NCI-H1105 (cell line): ENCODE measurements at places on chromosomes 13 and 19.
A peak's percentile ranks its signal among the peaks of the same experiment; 100 is the strongest.

DNA sequence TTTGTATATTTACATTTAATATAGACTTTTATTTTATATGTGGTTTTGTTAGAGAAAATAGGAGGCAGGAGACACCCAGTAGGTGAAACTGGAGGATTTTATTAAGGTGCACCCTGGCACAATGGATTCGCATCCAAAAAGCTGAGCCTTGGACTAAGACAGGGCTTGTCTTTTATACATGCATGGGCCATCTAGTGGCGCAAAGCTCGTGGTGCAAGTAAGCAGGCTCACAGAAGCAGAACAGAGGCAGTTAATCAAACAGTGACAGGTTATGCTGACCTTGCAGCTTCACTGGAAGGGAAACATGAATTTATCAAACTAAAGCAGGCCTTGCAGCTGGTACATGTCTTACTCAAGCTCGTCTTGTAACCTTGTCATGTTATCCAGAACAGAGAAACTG is 58.8 kb upstream of the ZNF681 start:
- no peak for DNase-seq

DNA sequence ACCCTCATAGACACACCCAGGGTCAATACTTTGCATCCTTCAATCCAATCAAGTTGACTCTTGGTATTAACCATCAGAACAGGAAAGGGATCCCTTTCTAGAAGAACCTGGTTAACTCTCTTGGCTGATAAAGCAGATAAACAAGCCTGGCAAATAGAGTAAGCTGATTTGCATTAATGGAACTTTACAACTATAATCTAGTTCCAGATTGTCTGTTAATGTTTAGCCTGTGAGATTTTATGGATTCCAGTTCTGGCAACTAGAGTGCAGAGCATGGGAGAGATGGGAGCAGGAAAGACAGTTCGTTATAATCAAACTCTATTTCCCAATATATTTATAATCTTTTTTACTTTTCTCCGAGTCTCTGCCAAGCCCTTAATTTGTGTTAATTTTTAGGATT is 272.6 kb upstream of the KLHL1 start:
- no peak for DNase-seq

DNA sequence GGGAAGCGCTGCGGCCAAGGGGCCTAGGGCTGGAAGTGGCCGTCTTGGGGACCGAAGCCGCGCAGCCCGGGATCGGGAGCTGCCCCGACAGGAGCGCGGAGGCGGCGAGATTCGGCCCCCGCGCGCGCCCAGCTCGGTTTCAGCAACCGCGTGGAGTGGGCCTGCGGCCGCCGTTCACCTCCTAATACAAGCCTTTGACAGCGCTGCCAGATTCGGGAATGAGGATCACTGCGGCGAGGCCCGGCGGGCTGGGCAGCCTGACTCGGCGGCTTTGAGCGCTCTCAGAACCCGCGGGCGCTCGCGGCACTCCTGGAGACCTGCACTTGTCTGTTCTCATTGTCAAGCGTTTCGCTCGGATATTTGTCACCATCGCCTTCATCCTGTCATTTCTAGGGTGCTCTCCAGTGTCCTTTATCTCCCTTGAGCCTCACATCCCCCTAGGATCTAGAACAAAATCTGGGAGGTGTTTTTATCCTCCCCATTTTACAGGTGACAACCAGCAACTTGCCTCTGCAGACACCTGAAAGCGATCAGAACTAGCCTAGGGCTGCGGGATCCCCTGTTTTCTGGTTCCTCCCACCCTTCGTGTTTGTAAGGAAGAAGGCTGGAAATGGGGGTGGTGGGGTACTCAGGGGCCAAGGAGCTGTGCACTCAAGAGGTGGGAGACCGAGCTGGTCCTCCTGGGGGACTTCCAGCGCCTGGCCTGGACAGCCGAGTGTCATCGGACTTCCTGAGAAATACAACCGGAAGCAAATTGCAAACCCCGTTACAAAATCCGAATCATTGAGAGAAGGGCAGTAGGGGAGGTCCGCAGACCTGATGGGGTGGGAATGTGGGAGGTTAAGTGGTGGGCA is 1.5 kb upstream of the CDX2 start:
- no peak for DNase-seq

DNA sequence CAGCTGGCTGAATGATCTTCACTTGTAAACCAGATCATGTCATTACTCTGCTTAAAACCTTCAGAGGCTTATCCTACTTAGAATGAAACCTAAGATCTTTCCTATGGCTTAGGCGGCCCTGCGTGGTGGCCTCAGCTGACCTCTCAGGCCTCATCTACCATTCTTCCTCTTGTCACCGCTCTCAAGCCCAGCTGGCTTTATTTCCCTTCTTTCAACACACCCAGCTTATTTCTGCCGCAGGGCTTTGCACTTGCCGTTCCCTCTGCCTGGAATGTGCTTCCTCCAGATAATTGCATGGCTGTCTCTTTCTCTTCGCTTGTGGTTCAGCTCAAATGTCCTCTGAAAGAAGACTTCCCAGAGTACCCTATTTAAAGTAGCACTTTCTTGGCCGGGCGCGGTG is 3.6 kb upstream of the ASF1B start:
- no peak for DNase-seq

DNA sequence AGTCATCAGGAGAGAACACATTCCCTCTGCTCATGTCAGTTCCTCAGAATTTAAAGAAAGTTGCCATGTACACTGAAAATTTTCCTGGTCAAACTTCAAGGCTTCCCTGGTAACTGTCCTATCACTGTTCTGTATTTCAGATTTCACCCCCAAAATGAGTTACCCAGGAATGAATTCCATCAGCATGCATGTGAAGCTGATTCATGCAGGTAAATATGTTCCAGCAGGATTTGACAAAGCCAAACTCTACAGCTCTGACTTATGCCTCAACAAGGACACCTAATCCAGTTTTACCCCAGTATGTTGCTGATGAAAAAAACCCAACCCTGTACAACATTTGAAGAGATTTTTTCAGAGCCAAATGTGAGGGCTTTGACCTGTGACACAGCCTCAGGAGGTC is 21.5 kb downstream of the LIG4 start:
- DNase-seq: no peak

DNA sequence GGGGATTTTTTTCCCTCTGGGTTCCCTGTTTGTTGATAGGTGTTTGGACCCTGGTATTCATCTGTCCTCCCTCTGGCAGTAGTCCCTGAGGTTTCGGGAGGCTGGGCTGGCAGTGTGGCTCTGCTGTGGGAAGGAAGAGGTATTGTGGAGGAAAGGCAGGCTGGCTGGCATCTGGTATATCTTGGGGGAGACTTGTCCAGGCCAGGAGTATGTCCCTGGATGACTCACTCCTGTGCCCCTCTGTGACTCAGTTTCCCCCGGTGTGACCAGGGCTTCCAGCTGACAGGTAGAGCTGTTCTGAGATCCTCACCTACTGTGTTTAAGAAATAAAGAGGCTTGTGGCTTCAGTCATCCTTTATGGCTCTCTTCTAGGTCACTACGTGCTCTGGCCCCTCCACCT is 14.2 kb upstream of the ZNF492 start:
- no peak for DNase-seq

GRCh38 chr19:15340086-15340485 is 7.7 kb upstream of the BRD4 start:
- DNase-seq: no peak

DNA sequence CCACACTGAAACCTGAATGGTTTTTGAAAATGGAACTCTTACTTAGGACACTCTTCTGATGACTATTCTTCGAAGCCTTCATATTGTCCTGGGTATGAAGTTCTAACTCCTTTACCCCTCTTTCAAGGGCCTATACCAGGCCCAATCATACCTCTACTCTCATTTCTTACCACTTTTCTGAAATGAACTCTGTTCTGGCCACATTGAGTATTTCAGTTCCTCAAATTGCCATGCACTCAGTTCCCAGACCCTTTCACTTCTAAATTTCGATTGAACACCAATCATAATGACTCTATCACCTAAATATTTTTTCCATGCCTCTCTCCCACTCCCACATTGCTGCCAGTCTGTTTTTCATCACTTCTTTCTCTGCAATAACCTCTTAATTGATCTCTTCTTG is 53.7 kb downstream of the LACC1 start:
- DNase-seq: no peak

GRCh38 chr19:33235269-33235995 is 9.8 kb upstream of the SLC7A10 start:
- peak; percentile 53 for DNase-seq

GRCh38 chr19:35030257-35031071 is at the start of gene SCN1B:
Gene SCN1B (plus strand): TSS chr19:35030470. CDS start chr19:35030821, 351 bp downstream.
- peak; percentile 38 for DNase-seq

DNA sequence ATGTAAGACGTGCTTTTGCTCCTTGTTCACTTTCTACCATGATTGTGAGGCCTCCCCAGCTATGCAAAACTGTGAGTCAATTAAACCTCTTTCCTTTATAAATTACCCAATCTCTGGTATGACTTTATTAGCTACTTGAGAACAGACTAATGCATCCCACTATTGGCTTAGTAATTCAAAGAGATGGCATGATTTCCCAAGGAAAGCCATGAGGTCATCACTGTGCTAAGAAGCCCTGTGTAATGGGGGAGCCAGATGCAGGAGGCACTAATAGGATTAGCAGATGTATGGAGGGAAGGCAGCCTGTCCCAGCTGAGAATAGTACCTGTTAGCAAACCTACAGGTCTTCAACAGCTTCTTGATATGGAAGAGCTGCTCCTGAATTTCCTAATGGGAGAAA is 38.1 kb downstream of the RUBCNL start:
- DNase-seq: no peak
